ENCODE measurements at places on chromosomes 12 and 14. TPM values are rescaled to one million over a fixed set of nuclear protein-coding genes. Genes with fewer than 3 reads are reported as not detected.

The CACNA1C gene
- total RNA-seq = 2.6 TPM

The MUCL1 gene
- total RNA-seq = 0.75 TPM

The HOTAIR gene
- not detected for total RNA-seq

The MYO1A gene
- 0.79 TPM for total RNA-seq

The GPRC5D gene
- not detected for total RNA-seq

The ANKRD33 gene
- not detected for total RNA-seq

The SMCO2 gene
- total RNA-seq = not detected

The METTL3 gene
- 40.4 TPM for total RNA-seq

The SYCP3 gene
- total RNA-seq = not detected

The GATC gene
- 16.8 TPM for total RNA-seq

The SLCO1B3 gene
- not detected for total RNA-seq

The TAS2R20 gene
- 2.8 TPM for total RNA-seq

The ASIC1 gene
- total RNA-seq = 0.66 TPM

The NANOG gene
- total RNA-seq = not detected

The NTS gene
- total RNA-seq = 0.46 TPM

The PTGDR gene
- total RNA-seq = 1.0 TPM

The CCDC60 gene
- not detected for total RNA-seq

The GLS2 gene
- 1.2 TPM for total RNA-seq

The ZCCHC8 gene
- total RNA-seq = 21.7 TPM

The PLEKHG3 gene
- 90.5 TPM for total RNA-seq

The AKAP5 gene
- total RNA-seq = 0.12 TPM

The CLEC6A gene
- not detected for total RNA-seq

The PTPRQ gene
- total RNA-seq = 0.22 TPM

The CATSPERB gene
- total RNA-seq = 0.57 TPM

The GDF3 gene
- not detected for total RNA-seq

The TMTC1 gene
- 24.6 TPM for total RNA-seq

The GARIN6 gene
- total RNA-seq = not detected

The ADCY6 gene
- 67.0 TPM for total RNA-seq

The TEX52 gene
- total RNA-seq = not detected

The TRIAP1 gene
- 13.4 TPM for total RNA-seq

The MYO1H gene
- not detected for total RNA-seq

The FAM181A gene
- 0.82 TPM for total RNA-seq

The GRIP1 gene
- total RNA-seq = 3.9 TPM

The OTUB2 gene
- 1.2 TPM for total RNA-seq

The UBC gene
- 775 TPM for total RNA-seq

The DIO3 gene
- total RNA-seq = 11.4 TPM

The PLXNC1 gene
- 19.5 TPM for total RNA-seq

The DLK1 gene
- 67.0 TPM for total RNA-seq

The NT5DC3 gene
- total RNA-seq = 7.1 TPM

The CELA1 gene
- not detected for total RNA-seq

The LIN7A gene
- total RNA-seq = 3.2 TPM

The MAP3K9 gene
- 2.3 TPM for total RNA-seq

The KRT75 gene
- not detected for total RNA-seq

The SAMD15 gene
- 3.2 TPM for total RNA-seq

The RBP5 gene
- total RNA-seq = 2.4 TPM

The KRT77 gene
- total RNA-seq = not detected

The C12orf57 gene
- total RNA-seq = 1,838 TPM

The B4GALNT3 gene
- total RNA-seq = 1.8 TPM

The RFX4 gene
- not detected for total RNA-seq

The ACSM4 gene
- total RNA-seq = not detected

The OR6C2 gene
- not detected for total RNA-seq

The PRR4 gene
- 1.3 TPM for total RNA-seq

The CD163L1 gene
- 0.32 TPM for total RNA-seq

The FAM90A1 gene
- not detected for total RNA-seq

The SERPINA12 gene
- not detected for total RNA-seq

The E2F7 gene
- total RNA-seq = not detected

The NPFF gene
- total RNA-seq = not detected

The DEPDC4 gene
- 1.1 TPM for total RNA-seq

The BRMS1L gene
- total RNA-seq = 10.6 TPM
